ENCODE measurements at places on chromosomes 3 and 15.

- peak; percentile 40 for DNase-seq
These were observed 9.6 kb downstream of the EMC3 start for GRCh38 chr3:9976721-9977709.

GRCh38 chr3:12318758-12319621 lies 30.1 kb downstream of the PPARG start:
- DNase-seq: no peak

- no peak for DNase-seq
These were observed 64.9 kb downstream of the DIPK2A start for GRCh38 chr3:144036498-144036897.

- no peak for DNase-seq
These were observed 46.9 kb upstream of the SLC7A14 start for GRCh38 chr3:170632780-170633179.

GRCh38 chr15:92901072-92901761 lies 1.1 kb downstream of the CHD2 start:
- no peak for DNase-seq

- no peak for DNase-seq
These were observed 106.1 kb upstream of the FRMD4B start for GRCh38 chr3:69491975-69492374.

DNA sequence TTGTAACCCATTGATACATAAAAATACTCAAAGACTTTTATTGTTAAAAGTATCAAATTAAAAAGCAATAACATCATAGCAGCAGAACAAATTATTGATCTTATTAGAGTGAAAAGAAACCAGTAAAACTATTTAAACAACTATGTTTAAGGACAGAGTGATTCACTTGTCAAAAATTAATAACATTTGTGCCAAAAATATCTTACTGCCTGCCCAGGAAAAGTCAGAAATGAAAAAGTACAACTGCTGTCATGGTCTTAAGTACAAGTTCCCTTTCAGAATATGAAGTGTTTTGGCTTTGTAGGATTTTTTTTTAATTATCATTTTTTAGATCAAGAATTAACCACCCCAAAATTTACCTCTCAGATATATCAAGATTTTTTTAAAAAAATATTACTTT lies 3.4 kb downstream of the IFT57 start:
- DNase-seq: no peak

DNA sequence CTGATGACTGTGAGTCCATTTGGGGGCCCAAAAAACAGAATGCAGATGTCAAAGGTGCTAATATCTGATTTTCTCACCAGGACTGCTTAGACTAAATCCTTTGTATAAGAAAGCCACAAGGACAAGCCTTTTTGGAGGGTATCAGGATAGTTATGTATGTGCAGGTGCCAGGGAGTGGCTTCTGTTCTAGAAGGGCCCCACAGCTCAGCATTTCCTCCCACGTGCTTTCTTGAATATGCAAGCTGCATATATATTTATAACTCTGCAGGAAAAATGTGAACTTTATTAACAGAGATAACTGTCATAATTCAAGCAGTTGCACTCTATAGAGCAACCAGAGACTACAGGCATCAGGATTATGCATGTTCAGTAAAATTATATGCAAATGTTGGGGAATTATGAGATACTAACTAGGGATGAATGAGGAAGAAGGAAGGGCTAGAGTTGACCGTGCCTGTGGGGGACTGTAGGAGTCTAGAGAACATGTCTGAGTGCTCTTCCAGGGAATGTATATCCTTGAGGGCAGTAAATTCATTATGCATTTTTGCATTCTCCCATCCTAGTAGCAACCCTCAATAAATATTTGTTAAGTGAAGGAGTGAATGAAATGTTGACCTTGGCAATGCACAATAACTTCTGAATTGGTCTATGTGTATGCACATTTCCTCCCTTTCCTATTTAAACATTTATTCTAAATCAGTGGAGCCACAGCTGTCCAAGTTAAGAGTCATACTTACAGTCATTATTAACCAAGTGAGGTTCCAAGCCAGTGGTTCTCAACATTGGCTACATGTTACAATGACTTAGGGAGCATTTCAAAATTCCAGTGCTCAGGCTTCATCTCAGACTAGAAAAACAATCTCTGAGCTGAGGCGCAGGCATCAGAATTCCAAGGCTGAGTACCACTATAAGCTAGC lies 94.8 kb upstream of the ANKRD28 start:
- no peak for DNase-seq

- no peak for DNase-seq
These were observed 47.9 kb downstream of the PEAK1 start for GRCh38 chr15:77371850-77372563.

DNA sequence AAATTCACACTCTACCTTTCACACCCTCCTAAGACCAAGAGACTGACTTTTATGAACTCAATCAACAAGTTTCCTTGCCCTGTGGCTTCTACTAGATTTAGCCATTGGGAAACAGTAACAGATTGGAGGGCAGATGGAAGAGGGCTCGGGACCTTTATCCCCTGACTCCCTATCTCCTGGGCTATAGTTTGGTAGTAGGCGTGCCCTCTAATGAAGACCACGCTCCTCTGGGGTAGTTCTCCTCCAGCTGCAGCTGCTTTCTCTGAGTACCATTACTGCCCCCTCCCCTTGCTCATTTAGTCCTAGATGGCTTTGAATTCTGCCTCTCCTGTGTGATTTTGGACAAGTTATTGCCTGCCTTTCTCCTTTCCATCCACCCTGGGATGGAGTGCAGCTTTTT lies 33.3 kb downstream of the FMN1 start:
- DNase-seq: no peak

Data from Caco-2 (cell line).